Stimulated activated CD8-positive, alpha-beta memory T cell treated with anti-CD3 and anti-CD28 coated beads, Interleukin-7, amount 100 ng/mL, for 1 hour (primary cell): ENCODE measurements at places on chromosomes 2 and 18.

DNA sequence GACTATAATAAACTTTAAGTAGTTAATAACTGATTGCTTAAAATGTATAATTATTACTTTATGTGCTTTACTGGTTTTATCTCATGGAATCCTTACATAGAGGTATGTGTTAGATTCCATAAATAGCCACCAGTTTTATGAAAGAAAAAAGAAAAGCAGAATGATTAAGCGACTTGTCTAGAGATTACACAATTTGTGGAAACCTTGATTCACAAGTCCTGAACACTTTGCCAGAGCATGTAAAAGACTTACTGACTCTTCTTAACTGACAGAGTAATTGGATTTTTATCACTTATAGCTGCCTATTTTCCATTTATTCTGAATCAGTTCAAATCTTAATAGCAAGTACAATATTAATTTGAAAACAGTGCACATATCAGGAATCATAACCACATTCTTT, 448.7 kb upstream of the NETO1 start:
- no peak for DNase-seq

- DNase-seq = no peak
Measured at GRCh38 chr2:237682856-237683670, 55.7 kb downstream of the LRRFIP1 start.

GRCh38 chr18:26685438-26686157, 137.2 kb upstream of the KCTD1 start:
- no peak for DNase-seq

GRCh38 chr18:11520536-11520935, 88.9 kb upstream of the SLC35G4 start:
- no peak for DNase-seq

DNA sequence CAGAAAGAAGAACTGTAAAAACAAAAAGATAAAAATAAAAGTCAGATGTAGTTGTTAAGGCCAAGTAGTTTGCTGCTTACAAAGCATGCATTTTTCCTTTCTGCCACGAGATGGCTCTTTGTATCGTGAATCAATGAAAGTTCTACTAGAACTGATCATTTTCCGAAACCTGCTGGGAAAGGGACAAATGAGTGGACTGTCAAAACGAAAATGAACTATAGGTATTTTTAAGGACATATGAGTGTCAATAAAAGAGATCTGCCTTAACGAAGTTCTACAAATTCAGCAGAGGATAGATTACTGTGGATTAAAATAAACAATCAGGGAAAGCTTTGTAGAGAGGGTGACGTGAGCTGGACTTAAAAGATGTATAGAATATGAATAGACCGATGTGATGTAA, 15.0 kb upstream of the ELOA2 start:
- DNase-seq = no peak

- DNase-seq = no peak
Measured at GRCh38 chr2:50345701-50346591, 686.0 kb downstream of the NRXN1 start.

DNA sequence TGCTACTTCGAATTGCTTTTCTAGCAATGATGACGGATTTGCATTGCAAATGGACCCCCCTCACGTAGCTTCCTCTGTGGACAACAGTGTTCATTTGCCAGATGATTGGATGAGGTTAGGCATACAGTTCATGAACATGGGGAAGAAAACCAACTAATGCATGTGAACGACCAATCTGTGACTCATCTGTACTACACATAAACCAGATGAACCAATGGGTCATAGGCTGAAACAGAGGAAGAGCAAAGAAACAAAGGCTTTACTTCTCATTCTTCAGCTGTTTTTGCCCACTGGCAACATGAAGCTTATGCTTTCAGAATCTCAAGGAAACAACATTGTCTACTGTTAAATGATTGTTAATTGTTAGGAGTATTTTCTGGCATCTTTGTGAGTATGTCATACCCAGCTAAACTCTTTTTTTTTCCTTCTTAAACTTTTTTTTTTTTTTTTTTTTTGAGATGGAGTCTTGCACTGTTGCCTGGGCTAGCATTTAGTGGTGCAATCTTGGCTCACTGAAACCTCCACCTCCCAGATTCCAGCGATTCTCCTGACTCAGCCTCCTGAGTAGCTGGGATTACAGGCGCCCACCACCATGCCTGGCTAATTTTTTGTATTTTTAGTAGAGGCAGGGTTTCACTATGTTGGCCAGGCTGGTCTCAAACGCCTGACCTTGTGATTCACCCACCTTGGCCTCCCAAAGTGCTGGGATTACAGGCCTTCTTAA, 35.5 kb downstream of the EFEMP1 start:
- DNase-seq = no peak

GRCh38 chr2:128306081-128306930, 12.4 kb downstream of the HS6ST1 start:
- no peak for DNase-seq

GRCh38 chr2:121663434-121663833, 14.2 kb upstream of the CLASP1 start:
- no peak for DNase-seq

DNA sequence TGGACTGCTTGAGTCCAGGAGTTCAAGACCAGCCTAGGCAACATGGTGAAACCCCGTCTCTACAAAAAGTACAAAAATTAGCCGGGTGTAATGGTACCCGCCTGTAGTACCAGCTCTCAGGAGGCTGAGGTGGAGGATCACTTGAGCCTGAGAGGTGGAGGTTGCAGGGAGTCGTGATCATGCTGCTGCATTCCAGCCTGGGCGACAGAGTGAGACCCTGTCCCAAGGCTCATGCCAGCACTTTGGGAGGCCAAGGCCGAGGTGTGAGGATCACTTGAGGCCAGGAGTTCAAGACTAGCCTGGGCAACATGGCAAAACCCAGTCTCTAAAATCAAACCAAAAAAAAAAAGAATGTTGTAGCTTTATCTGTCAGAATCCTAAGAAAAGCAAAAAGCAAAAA, 25.4 kb downstream of the SMC6 start:
- no peak for DNase-seq

- DNase-seq = no peak
Measured at GRCh38 chr2:65782996-65783650, 350.7 kb upstream of the SPRED2 start.

GRCh38 chr2:5330961-5331360, 361.2 kb upstream of the SOX11 start:
- no peak for DNase-seq
